Sciatic nerve (tissue), 2 donors: ENCODE measurements at places on chromosomes 12 and 14.
A peak's percentile ranks its signal among the peaks of the same experiment; 100 is the strongest.

- DNase-seq, result no peak
Observed at GRCh38 chr12:7142056-7142644, 12.0 kb downstream of the CLSTN3 start.

DNA sequence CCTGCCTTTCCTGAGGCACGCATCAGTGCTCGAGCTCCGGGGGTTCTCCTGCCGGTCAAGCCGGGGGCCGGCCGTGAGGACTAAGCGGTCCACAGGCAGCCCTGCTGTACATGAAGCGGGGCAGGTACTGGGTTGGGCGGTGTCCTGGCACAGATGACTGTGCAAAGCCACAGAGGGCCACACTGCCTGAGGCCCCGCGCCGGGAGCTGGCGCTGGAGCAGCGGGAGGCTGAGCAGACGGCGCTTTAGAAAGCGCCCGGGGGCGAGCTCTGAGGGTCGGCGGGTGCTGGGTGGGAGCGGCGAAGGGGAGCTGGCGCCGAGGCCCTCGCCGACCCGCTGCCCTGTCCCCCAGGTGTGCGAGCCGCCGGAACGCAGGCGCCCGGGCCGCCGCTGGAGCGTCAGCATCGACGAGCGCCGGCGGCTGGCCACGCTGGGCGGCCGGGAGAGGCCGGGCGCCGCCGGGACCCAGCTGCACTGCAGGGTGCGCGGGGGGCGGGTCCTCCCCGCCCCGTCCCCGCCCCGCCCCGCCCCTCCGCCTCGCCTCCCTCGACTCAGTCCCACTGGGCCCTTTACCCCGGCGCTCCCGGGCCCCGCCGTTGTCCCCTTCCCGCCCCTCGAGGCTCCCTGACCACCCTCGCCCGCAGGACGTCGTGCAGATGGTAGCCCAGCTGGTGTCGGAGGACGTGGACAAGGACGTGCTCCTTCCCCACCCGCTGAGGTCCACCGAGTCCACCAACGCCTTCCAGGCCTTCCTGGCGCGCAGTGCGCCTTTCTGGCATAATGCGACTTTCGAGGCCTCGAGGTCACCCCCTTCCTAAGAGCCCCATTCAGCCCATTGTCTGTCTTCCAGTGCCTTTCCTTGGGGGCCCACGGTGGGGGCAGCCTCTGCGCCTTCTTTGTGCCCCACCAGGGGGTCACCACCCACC lies 8.3 kb upstream of the MTA1 start:
- DNase-seq, result peak; percentile 62

DNA sequence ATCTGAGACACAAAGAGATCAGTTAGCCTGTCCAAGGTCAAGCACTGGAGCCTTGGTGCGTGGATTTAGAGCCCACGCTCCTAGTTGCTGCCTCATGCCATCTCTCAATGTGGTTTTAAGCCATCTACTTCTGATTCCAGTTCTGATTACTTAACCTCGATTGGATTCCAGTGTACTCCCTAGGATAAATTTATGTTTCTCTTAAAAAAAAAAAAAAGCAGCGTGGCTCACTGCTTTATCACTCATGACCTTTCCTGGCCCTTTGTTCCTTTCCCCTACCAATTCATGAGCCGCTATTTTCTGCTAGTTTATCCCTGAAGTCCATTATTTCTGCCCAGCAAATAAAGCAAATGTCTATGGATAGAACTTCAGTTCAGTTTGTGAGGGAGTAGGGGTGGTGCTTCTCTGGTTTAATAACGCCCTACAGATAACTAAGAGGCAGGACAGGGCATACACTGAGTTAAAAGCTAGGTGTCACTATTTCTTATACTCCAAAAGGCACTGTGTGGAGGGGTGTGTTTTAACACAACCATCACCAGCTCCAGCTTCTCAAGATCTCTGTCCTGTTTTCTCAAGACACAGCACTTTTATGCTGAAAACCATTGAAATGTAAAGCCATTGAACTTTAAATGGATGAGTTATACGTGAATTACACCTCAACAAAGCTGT lies 9.8 kb upstream of the PARP11 start:
- DNase-seq, result no peak

- no peak for DNase-seq
Observed at GRCh38 chr14:96874127-96874526, 76.9 kb downstream of the VRK1 start.

- no peak for DNase-seq
Observed at GRCh38 chr12:100718187-100718586, 76.4 kb upstream of the ANO4 start.

- DNase-seq, result no peak
Observed at GRCh38 chr12:51128919-51129318, 44.0 kb downstream of the TFCP2 start.
